ENCODE measurements at places on chromosomes 12 and 14. TPM values are rescaled to one million over a fixed set of nuclear protein-coding genes. Genes with fewer than 3 reads are reported as not detected.

MUCL1 gene
- total RNA-seq: not detected

SERPINA12 gene
- total RNA-seq: not detected

OVCH1 gene
- not detected for total RNA-seq

STX2 gene
- total RNA-seq: 11.7 TPM

DNA sequence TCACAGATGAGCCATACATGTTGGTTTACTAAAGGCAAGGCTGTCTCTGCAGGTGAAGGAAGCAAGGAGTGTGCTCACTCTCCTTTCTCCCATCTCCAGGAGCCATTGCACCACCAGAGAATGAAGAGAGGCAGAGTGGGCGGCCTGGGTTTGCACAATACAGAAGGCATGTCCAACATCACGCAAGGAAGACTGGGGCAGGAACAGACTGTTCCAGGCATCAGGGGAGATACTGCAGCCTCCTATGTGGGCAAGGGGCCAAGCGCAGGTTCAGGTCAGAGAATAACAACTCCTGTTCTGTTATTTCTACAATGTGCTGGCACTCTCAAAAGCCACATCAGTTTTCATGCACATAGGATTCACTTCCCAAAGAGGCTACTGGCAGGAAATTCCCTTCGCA, 1.7 kb upstream of the TMEM229B start:
- no peak for DNase-seq

DNA sequence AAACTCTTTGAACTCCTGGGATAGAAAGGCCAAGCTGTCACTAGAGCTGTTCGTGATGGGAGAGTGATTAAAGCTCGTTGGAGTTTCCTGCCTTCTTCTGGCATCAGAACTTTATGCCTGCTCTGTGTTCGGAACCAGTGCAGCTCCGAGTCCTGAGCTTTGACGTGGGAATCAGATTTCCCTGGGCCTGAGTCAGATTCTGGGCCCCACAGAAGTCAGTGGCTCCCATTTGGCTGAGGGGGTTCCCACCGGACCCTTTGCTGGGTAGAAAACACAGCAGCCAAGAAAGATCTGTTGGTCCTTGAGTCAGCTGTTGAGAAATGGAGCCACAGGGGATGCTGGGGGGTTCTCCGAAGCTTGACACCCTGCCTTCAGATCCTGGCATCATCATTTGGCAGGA, 238.0 kb downstream of the CHST11 start:
- no peak for DNase-seq

DNA sequence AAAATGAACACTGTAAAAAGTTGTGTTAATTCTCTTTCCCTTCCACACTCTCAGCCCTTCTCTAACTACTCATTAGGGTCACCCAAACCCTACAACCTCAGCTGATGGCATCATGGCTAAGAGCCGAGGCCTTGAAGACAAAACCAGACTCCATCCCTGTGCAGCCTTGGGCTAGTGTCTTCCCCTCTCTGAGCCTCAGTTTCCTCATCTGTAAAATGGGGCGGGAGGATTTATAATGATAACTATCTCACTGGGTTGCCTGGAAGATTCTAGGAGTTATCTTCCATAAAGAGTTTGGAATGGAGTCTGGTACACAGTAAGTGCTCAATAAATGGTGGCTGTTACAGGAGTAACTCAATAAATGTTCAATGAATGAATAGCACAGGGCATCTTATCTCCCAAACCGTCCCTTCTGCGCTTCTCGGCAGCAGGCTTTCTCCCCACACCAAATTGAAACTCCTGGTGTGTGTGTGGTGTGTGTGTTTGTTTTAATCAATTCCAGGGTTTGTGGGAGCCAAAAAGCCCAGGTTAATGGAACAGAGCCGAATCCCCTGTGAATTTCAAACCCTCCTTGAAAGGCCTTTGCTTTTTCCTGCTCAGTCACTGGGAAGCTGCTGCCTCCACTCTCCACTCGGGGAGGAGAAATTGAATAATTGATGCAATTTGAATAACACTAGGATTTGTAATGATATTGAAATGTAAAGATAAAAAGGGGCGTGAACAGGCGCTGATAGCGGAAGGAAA, 61.2 kb upstream of the FAM222A start:
- DNase-seq: no peak

GRCh38 chr14:94225460-94226378, 51.6 kb downstream of the PPP4R4 start:
- no peak for DNase-seq

GRCh38 chr12:87368259-87368658, 660.9 kb downstream of the C12orf50 start:
- no peak for DNase-seq

DNA sequence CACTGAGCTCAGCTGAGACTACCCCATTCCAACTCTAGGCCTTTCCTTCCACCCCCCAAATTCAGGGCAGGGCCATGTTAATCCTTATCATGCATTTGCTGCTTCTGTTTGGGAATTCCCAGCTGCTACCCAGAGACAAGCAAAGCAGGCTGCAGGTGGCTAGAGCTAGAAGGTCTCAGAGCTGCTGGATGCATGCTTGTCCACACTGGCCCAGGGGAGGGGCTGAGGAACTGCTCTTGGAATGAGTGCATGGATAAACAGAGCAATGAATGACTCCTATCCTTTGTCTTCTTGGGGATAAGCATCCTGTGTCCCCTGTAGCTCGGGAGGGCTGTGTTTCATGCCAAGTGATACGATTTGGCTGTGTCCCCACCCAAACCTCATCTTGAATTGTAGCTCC, 136.8 kb upstream of the NOS1 start:
- no peak for DNase-seq

DNA sequence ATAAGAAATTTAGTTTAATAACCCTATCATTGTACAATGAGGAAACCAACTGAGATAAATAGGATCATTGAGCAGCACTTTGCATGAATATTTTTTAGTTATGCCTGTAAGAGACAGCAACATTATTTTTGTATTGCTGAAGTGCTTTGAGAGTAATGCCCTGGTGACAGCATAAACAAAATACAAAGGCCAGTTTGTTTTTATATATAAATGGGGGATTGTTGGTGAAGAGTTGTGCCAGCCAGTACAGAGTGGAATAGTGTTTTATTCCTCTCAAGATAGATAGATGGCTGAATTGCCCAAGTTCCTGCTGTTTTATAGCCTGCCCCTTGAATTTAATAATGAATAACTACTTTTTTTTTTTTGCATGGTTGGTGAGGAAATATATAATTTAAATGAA, 101.8 kb downstream of the CNTN1 start:
- no peak for DNase-seq

GRCh38 chr12:52924764-52925716, 20.2 kb upstream of the KRT8 start:
- DNase-seq: no peak

DNA sequence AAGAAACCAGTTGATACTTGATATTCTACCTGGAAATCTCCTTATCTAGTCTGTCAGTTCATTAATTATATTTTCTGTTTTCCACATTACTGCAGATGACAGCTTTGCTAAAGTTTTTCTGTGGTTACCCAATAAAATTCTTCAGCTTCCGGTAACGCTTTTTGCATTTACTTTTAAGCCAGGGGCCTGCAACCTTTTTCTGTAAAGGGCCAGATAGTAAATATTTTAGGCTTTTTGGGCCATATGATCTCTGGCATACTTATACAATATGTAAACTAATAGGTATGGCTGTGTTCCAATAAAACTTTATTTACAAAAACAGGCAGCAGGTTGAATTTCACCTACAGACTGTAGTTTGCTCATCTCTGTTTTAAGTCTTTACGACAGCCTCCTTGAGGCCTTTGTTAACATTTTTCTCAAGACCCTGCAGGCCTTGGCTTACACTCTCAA, 48.3 kb downstream of the SPATS2 start:
- DNase-seq: no peak

- DNase-seq: no peak
These were observed 190.7 kb upstream of the LMNTD1 start for GRCh38 chr12:25743679-25744215.

- DNase-seq: peak; percentile 89
These were observed 2.4 kb upstream of the TNS2 start for GRCh38 chr12:53047221-53048032.

DNA sequence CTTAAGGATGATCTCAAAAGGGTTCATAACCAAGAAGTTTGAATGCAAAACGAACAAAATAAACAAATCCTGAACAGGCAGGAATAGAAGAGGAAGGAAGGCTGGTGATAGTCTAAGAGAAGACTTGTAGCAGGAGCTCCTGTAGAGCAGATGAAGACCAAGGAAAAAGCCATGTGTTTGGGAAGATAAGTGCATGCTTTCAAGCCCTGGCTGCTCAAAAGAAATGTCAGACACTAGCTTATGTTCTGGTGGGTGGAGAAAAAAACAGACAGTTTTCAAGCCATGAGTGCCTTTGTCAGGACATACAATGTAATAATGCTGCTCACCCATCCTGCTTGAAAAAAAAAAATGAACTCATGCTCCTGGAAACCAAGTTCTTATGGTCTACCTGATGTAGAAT, 27.4 kb downstream of the TAOK3 start:
- no peak for DNase-seq
